ENCODE measurements at places on chromosomes 11 and 22.
A peak's percentile ranks its signal among the peaks of the same experiment; 100 is the strongest.

DNA sequence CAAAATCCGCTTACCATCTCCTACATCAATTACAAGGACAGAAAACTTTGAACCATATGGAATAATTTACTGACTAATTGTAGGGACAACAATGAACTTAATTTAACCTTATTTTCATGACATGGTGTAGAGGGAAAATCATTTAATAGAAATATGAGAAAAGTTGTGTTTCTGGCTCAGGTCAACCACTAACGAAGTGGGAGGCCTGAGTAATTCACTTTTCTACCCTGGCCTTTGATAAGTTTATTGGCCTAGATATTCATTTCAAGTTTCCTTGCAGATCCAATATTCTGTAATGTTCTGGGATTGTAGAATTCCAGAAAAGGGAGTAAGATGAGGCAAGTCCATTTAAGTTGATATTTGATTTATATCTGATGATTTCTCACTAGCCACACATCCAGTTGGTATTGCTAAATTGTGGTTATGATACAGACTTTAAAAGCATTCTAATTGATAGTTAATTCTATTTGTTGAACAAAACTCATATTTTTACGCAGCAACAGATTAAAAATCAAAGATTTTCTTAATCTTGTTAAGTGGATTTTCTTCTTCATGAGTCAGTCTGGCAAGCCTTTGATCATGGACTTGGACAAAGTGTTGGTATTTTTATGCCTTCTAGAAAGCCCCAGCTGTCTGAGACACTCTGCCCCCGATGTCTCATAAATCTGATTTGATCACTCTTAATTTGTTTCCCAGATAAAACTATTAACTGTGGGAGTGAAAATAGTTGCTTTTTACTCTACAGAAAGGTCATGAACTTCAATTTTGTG is 336.5 kb downstream of the TMEM135 start:
- no peak for DNase-seq

- no peak for DNase-seq
Observed at GRCh38 chr22:24928322-24928721, 18.2 kb downstream of the LHFPL7 start.

GRCh38 chr22:20955548-20955947 is 11.5 kb upstream of the AIFM3 start:
- no peak for DNase-seq

DNA sequence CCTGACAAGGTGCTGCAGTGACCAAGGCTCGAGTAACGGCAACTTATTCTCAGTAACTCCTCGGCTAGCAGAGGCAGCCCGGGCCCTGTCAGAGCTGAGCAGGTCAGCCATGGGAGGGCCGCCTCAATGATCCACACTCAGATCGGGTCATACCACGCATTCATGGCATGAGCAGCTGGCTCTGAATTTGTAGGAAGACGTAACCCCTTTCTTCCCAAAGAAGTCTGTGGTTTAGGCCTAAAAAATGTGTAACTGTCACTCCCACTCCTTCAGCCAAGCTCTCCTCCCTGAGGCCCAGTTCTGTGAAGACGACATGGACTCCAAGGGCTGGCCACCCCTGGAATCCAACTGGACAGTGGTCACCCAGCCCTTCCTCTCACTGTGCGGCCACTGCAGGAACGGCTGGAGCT is 30.0 kb downstream of the PPP2R1B start:
- no peak for DNase-seq

GRCh38 chr22:17106785-17107546 is 14.2 kb downstream of the TMEM121B start:
- no peak for DNase-seq

DNA sequence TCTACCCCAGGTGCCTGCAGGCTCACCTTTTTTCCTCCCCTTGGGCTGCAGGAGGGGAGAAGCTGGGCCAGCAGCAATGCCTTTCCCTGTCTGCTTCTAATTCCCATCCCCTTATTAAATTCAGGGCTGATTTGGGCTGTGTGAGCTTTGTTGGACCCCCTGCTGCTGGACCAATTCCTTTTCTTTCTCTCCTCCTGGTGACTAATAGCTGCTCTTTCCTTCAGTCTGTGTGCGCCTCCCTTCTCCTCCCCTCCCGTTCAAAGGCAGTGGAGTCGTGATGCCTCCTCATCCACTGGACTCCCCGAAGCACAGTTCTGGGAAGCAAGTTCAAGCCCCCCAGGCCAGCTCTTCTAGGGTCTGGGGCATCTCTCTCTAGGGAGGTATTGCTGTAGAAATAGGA is 567.9 kb upstream of the CADM1 start:
- DNase-seq, result no peak

DNA sequence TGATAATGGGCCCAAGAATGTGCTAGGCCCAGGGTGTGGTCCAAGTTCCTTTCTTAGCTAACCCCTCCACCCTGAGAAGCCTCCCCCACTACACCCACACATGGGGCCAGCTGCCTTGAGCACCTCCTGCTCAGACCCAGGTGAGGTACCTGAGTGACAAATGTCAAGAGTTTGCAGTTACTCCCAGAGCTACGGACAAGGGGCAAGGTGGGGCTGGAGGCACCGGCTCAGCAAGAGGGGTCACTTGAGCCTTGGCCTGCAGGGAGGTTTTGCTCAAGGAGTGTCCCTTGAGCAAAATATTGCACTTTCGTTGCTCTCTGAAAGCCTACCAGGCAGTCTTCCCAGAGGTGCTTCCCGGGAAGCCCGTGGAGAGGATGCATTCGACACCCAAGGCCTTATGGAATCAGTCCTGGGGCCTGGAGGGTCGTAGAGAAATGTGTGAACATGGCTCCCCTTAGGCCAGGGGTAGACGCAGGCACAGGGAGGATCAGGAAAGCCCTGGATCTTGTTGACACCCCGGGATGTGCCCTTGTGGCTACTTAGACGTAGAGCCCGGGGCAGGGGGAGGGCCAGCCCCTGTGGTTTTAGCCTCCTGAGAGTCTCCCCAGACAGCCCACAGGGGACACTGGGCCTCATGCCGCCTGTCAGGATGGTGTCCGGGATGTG is 114.2 kb downstream of the KCNQ1 start:
- no peak for DNase-seq

GRCh38 chr11:92810423-92811064 is 158.9 kb upstream of the MTNR1B start:
- DNase-seq, result no peak

- DNase-seq, result no peak
Observed at GRCh38 chr11:9029422-9029821, 25.6 kb upstream of the NRIP3 start.

- DNase-seq, result no peak
Observed at GRCh38 chr11:12769834-12770345, 95.7 kb downstream of the TEAD1 start.

DNA sequence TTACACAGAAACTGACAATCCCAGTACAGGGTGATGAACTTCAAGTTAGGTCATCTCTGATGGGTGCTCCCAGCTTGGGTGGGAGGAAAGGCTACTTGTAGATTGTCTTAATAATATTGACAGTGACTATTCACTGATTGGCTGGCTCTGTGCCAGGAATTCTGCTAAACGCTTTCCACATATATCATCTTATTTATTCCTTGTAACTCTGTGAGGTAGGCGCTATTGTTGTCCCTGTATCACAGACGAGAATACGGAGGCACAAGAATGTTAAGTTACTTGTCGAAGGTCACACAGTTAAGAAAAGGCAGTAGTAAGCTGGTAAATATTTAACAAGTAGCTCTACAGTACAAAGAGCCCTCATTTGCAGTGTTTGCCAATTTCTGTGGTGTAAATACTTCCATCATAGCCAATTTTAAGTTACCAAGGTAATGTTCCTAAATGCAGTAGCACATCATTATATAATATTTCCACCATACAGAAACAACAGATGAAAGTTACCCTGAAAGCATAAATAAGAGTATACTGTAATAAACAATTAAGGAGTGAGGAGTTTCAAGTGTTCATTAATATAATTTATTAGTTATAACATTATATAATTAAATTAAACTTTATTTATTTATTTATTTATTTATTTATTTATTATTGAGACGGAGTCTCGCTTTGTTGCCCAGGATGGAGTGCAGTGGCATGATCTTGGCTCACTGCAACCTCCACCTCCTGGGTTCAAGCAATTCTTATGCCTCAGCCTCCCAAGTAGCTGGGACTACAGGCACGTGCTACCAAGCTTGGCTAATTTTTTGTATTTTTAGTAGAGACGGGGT is 11.5 kb upstream of the TIMP3 start:
- DNase-seq, result no peak

DNA sequence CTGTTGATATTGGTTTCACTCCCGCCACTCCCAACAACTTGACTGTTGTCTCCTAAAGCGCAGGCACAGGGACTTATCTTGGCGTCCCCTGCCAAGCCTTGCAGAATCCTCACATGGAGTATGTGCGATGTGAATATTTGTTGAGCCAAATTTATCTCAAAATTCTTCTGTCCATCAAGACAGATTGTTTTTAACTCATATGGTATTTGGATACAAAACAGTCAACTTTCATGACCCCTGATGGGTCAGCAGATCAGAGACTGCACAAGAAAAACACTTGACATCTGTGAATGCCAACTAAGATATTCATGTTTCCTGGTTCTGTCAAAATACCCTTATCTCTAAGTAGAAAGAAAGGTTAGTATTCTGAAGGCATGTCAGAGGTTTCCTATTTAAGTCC is 221.7 kb upstream of the BLID start:
- no peak for DNase-seq

DNA sequence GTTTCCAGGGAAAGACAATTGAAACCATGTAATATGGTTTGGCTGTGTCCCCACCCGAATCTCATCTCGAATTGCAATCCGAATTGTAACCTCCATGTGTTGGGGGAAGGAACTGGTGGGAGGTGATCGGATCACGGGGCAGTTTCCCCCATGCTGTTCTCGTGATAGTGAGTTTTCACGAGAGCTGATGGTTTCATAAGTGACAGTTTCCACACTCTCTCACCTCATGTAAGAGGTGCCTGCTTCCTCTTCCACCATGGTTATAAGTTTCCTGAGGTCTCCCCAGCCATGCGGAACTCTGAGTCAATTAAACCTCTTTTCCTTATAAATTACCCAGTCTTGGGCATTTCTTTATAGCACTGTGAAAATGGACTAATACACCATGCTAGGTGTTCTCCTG is 148.3 kb upstream of the CADM1 start:
- no peak for DNase-seq

DNA sequence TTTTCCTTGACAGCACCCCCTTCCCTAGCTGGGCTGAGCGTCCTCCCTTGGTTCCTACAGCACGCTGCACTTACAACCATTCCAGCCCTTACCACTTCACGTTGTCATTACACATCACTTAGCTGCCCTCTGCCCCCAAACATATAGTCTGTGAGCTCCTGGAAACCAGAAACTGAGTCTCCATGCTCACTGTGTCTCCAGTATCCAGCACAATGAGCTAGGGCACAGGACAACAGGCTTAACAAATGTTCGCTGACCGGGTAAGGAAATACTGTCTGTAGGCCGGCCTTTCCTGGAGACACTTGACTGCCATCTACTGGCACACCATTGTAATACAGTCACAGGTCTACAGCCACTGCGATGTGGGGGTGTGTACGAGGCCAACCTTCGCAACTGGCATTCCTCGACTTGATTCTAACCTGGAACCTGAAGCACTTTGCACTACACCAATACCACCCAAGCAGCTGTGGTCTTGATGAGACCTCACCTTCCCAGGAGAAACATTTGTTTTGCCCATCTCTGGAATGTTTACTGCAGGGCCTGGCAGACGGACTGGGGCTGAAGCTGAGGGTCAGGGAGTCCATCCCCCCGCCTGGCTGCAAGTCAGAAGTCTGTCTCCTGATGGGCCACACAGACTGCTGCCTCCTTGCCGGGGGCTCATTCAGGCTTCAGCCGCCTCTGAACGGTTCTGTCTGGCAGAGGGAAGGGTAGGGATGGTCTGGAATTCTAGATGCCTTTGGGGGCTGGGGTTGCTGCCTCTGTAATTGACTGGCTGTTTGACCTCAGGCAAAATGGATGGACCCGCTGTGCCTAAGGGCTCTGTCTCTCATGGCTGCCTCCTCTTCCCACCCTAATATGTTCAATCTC is 72.0 kb downstream of the SYN3 start:
- DNase-seq, result peak; percentile 14

- no peak for DNase-seq
Observed at GRCh38 chr11:112455791-112456190, 195.1 kb upstream of the PLET1 start.

DNA sequence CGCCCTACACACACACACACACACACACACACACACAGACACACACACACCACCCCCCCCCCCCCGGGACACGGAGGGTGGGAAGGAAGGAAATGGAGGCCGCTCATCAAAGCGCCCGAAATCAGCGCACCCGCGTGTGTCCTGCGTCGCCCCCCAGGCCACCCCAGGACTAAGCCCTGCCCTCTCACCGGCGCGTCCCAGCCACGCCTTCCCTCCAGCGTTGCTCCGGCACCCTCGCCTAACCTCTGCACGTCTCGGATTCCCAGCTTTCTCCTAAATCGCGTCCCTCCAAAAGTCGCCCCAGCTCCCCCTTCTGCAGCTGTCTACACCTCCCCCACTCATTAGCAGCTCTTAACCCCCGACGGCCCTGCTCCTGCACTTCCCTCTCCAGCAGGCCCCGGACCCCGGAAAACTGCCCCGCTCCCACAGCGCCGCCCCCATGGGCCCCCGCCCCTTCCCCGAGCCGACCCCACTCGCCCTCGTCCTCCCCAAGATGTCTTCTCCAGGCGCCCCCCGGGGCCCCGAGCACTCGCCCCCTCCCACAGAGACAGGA is 557 bp downstream of the PACSIN2 start:
- DNase-seq, result peak; percentile 19

DNA sequence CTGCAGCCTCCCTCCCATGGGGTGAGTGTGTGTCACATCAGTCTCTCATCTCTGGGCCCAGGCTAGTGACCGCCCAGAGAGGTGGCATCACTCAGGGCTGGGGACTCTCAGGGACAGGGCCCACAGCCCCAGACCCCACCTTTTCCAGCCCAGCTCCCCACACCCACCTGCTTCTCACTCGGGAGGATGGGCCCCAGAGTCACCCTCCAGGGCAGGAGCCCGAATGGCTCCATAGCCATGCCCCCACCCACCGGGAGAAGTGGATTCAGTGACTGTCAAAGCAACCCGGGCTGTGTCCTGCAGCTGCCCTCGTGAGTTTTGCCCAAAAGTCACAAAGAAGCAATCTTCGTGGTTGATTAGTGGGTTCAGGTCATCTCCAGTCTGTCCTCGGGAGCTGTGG is 26.0 kb downstream of the PARVG start:
- no peak for DNase-seq

DNA sequence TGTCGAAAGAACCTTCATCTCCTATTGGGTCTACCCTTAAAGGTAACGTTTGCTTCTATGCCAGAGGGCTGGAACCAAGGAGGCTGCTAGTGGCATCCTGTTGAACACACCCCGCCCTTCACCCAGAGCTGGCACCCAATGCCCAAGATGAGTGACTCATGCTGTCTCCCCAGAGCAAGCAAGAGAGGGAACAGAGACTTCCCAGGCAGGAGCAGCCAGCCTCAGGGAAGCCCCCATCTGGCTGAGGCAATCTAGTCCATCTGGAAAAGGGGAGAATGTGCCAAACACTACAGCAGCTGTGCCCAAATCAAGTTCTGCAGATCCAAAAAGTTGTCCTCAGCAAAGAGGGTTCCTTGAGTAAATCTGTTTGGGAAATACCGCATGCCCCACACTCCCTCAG is 91.9 kb upstream of the TP53I11 start:
- DNase-seq, result no peak
